Cortex of kidney (tissue), 1 donor: ENCODE measurements at places on chromosomes 1 and 21.

DNA sequence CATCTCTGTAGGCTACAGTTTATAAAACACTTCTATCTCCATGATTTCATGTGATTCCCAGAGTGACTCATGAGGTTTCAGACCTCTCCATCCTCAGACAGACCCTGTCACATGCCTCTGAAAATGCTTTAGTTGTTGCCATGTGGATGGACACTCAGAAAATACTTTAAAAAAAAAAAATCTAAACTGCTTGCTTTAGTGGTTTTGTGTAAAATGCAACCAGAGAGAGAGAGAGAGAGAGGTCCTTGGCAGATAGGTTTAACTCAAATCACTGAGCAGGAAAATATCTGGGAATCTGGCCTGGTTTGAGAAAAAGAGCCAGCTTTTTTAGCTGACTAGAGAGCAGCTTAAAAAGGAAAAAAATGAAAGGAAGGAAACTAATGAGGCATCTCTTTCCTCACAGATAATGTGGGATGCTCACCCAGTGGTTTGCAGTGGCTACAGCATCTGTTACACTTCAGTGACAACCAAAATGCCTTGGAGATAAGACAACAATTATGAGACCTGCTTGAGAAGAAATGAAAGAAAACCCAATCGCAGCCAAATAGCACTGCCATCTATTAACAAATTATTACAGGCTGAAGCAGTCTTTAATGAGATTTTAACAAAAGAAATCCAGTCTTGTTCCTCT, 54.6 kb upstream of the SYT14 start:
- no peak for DNase-seq

GRCh38 chr1:222335586-222335985, 212.3 kb downstream of the HHIPL2 start:
- no peak for DNase-seq

DNA sequence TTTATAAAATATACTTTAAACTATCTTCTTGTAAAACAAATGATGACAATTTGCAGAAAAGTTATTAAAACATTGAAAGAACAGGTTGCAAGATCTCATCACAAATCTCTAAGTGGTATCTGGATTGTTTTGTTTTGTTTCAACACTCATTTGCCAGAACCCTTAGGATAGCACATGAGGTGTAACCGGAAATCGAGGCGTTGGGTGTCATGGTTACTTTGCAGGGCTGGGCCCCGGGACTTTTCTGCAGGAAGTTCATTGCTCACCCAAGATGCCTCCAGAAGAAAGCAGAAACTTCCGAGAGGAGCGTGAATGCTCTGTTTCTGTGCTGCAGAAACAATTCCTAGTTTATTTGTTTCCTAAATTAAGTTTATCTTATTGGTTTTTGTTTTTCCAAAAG, 2.5 kb downstream of the DISC1 start:
- DNase-seq = no peak

DNA sequence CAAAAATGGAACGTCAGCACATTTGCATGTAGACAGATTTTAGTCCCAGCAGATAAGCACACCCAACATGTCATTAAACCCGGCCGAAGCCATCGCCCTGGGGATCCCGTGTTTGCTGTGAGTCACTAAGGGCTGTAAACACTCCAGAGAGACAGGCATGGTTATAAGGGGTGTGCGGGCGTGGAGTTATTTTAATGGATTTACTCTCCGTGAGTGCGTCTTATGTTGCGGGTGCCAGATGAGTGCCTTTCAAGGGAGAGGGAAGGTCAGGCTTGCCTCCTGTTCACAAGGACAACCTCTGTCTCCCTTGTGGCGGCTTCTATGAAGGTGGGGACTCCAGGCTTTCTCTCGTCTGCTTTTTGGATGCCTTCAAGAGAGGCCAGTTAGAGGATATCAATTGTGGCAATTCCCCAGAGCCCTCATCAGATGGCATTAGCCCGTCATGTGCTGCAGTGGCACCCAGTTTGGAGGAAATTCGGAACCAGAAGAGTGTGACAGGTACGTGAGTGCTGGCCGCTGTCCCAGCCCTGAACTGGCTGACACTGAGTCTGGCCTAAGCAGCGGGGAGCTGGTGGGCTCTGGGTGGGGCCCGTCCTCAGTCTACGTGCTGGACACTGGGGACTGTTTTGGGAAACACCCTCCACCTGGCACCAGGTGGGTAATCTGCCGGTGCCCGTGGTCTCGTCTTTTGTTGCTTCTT, 223.8 kb upstream of the TMEM51 start:
- no peak for DNase-seq

DNA sequence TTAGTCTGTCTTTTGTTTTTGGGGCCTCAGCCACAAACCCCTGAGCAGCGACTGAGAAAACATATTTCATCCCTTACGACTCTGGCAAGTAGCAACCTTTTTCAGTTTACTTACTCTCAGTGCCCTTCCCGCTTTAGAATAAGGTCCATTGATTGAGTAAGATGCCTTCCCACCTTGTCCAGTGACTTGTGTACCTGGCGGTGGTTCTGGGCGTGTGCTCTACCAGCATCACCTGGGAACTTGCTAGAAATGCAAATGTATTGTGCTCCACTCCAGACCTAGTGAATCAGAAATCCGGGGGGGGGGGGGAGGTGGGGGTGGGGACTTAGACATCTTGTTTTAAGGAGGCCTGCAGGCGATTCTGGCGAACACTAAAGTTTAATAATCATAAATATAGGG, 72.1 kb downstream of the S1PR1 start:
- DNase-seq = no peak

- DNase-seq = no peak
Observed at GRCh38 chr1:78570539-78570938, 49.7 kb upstream of the IFI44L start.

DNA sequence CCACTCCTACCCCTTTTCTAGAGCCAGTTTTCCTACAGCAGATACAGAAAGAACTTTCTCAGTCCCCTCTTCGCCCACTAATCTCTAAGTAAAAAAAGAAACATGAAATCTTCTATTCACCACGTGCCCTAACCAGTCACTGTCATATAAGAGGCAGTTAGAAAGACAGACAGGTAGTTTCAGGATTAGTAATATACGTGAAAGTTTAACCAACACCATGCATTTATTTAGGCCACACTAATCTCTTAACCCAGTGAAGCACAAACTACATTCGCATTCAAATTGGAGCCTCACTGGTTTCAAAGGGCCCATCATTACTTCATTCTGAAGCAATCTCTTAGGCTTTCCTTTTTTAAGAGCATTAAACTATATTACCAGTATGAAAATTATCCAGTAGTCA, 10.1 kb downstream of the GPATCH2 start:
- no peak for DNase-seq

DNA sequence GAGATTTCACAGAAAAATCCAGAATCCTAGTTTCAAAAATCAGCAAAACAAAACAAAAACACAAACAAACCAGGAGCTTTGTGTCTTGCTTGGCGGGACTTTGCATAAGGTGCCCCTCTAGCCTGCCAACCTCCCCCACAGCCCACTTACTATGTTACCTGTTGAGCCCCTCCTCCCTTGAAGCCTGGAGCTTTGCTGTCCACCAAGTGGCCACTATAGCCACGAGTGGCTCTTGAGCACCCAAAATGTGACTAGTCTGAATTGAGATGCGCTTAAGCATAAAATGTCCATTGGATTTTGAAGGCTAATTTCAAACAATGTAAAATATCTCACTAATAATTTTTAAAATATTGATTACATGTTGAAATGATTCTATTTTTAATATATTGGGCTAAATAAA, 12.2 kb downstream of the TFAP2E start:
- DNase-seq = no peak

GRCh38 chr1:187999973-188000372, 1171.2 kb downstream of the PLA2G4A start:
- DNase-seq = no peak

- DNase-seq = no peak
Observed at GRCh38 chr1:39668111-39668510, 3.8 kb downstream of the NT5C1A start.

GRCh38 chr1:46487818-46488218, 1.8 kb upstream of the DMBX1 start:
- no peak for DNase-seq

DNA sequence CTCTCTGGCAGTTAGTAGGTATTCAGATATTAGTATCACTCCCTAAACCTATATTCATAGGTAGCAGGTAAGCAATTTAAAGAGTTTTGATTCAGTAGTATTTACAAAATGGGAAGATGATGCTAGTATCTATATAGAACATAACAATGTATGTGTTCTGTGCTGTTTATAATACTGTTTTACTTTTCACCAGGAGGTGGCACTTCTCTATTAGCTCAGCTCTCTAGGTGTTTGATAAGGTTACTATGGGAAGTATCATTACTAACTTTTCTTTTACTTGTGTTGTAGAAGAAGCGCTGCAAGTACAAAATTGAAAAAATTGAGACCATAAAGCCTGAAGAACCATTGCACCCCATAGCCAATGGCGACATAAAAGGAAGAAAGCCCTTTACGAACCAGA, 49.4 kb upstream of the FASLG start:
- DNase-seq = no peak

GRCh38 chr1:187893471-187893870, 1064.7 kb downstream of the PLA2G4A start:
- DNase-seq = no peak

DNA sequence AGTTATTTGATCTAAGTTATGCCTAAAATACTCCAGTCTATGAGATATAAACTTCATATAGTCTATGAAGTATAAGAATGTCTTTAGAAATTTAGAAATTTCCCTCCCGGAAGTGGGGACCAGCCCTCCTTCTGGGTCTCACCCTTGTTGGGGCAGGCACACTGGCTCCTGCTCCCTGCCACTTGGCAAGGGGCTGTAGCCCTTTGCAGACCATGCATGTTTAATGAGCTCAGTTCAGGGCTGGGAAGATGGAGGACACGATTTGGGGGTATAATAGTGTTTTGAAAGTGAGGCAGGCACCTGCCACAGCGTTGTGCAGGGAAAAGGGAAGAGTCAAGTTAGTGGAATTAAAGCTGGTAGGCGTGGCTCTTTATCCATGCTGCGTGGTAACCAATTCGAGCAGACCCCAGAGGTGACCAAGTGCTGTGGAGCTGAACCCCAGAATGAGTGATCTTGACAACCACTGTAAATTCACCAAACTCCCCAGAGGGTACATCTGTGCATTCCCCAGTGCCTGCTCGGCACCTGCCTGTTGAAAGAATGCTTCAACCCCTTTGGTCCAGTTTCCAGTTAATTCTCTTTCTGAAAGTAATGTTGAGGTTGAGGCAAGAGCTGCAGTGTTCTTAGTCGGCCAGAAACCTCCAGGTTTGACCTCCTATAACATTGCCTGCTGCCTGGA, 79.6 kb downstream of the DOP1B start:
- no peak for DNase-seq

GRCh38 chr1:18495635-18496034, 14.9 kb downstream of the KLHDC7A start:
- DNase-seq = no peak

GRCh38 chr1:200128944-200129879, 101.7 kb downstream of the NR5A2 start:
- no peak for DNase-seq

DNA sequence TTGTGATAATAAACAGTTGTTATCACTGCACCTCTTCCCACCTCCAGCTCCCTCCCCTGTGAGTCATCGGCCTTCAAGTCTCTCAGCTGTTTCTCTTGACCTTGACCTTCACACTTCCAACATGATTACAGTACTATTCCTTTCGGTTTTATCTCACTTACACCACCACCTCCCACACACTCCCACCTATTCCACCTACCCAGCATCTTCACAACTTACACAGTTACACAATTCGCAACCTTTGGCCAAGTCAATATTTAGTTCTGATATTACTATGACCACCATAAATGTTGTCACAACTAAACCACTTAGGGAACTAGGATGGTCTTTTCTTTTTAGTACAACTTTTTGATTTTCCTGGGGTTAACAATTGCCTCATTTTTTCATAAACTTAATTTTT, 60.2 kb downstream of the RIPK4 start:
- DNase-seq = no peak

GRCh38 chr1:64199154-64199553, 4.3 kb upstream of the UBE2U start:
- no peak for DNase-seq

DNA sequence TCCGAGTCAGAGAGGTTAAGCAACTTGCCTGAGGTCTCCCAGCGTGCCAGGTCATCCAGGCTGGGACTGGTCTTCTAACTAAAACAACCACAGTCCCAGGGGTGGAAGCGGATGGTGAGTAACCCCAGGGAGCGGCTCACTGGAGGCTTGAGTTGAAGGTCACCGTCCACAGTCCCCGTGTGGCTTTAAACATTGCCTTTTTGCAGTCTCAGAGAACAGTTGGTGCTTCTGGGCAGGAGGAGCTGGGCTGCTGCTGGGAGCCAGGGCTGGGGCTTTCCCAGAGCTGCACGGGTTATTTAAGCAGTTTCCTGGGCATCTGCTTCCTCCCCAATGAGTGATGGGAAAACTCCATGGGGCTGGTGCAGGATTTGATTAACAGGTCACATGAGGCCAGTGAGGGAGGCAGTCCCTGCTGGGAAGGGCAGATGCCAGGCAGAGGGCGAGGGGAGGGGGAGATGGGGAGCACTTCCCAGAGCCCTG, 12.3 kb downstream of the ARHGEF10L start:
- no peak for DNase-seq

GRCh38 chr1:69595486-69595885, 27.8 kb downstream of the LRRC7 start:
- no peak for DNase-seq

DNA sequence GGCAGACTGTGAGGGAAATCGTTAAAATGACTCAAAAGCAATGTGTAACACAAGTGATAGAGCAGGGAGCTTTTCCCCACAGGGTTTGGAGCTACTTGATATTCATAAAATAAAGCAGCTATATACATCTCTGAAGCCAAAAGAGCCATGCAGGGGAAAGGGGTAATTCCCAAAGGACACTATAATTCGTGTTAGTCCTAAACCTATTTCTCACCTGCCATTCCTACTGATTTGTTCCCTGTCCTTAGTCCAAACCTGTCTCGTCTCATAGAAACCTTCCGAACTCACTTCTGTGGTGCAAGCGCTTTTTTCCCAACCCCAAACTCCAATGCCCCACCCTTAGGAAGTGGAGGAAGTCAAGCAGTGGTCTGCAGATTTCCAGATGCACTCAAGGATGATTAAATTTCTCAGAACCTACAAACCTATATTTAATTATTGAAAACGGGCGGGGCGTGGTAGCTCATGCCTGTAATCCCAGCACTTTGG, 946 bp upstream of the HNRNPR start:
- DNase-seq = no peak

GRCh38 chr1:110606657-110607535, 738 bp upstream of the KCNA2 start:
- DNase-seq = no peak

GRCh38 chr1:6544831-6545230, 9.5 kb downstream of the NOL9 start:
- no peak for DNase-seq

- no peak for DNase-seq
Observed at GRCh38 chr1:94739521-94740061, 80.6 kb upstream of the SLC44A3 start.

GRCh38 chr1:186845576-186846210, 16.9 kb downstream of the PLA2G4A start:
- DNase-seq = no peak
